Right ventricle myocardium inferior (tissue), 1 donor: ENCODE measurements at places on chromosomes 13 and 19. TPM values are rescaled to one million over a fixed set of nuclear protein-coding genes. Genes with fewer than 3 reads are reported as not detected.

Gene LILRA5
- 1.8 TPM for total RNA-seq

DNA sequence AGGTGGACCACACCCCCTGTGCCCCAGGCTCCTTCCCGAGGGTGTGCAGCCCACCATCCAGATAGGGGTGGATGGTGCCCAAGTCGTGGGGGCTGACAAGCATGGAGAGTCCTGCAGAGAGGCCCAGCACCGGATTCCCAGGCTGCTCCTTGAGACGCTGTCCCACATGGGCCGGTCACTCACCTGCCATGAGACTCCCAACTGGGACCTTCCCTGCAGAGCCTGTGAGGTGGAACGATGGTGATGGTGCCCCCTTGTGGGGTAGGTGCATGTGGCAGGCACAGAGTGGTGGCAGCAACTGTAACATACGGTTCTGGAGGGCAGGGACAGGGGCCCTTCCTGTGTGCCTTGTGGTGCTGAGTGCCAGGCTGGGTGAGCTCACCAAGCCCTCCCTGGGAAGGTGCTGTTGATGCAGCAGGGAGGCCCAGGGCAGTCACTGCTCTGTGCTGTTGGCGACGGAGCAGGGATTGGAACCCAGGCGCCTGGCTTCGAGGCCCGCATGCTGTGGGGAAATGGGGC lies 33.1 kb downstream of the PPP1R37 start:
- DNase-seq = peak; percentile 72

DNA sequence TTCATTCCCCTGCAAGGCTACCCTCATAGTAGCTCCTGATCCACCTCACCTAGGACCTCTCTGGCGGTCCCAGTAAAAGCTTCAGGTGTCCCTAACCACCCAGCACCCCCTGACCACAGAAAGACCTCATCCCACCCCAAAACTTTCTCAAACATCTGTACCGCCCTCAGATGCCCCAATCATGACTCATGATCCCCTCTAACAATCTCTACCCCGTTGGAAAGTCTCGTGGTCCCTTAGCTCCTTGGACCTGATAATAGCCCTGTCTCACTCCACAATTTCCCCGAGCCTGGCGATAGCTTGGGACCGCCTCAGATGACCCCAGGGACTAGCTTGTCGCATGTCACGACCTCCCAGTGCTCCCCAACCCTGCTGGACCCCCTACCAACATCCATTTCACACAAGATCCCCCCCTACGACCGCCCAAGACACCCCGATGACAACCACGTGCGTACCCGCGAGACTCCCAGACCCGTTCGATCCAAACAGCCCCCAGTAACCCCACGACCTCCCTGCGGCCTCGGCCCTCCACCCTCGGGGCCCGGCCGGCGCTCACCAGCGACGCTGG lies 450 bp downstream of the NDUFA11 start:
- DNase-seq = no peak

- peak; percentile 89 for DNase-seq
Measured at GRCh38 chr19:932648-933552, 7.1 kb downstream of the ARID3A start.

- no peak for DNase-seq
Measured at GRCh38 chr13:28031896-28032288, 43.4 kb upstream of the URAD start.

DNA sequence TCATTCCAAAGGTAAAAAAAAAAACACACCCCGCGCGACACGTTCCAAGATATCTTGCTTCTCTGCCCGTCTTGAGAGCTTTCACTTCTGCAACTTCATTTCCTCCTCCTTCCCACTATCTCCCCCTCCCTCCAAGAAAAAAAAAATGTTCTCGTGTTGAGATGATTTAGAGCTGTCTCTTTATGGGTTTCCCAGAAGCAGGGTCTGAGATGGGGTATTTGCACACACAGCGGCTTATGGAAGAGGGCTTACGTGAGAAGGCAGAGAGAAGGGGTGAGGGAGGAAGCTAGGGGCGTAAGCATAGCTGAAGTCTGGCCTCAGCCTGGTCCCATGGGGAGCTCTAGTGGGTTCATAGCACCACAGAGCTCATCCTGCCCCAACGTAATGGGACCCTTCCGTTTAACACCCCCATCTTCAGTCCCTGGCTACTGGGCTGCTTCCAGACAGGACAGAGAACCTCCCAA lies 31.3 kb upstream of the USE1 start:
- DNase-seq = no peak
